ENCODE measurements at places on chromosomes 6 and 20.

GRCh38 chr6:1929931-1930330 is 315.5 kb downstream of the GMDS start:
- no peak for DNase-seq

DNA sequence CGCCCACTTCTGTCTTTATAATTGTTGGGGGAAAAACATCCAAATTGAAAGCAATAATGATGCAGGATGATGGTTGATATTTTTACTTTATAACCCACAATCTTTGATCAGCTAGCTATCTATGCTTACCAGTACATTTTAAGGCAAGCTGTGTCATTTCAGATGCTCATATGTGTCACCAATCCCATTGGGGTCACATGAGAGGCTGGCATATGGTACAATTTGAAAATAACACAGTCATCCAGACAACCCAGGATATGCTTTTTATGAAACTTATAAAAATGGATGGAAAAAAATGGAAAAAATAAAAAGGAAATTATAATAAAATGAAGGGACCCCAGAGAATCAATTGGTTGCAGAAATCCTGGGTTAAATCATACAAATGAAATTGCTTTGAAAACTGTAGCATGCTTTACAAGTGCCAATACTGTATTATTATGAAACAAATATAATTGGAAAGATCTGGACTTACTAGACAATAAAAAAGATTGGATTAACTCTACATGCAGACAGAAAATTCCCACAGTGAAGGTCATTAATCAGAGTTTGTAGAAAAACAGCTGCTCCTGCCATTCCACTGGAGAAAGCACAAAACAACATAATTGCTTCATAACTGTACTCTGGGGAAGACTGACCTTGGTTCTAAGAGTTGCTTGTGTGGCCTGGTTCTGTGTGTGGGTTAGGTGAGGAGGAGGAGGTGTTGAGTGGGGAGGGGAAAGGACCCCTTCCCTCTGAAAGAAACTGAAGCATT is 13.3 kb upstream of the PRIM2 start:
- DNase-seq: no peak

DNA sequence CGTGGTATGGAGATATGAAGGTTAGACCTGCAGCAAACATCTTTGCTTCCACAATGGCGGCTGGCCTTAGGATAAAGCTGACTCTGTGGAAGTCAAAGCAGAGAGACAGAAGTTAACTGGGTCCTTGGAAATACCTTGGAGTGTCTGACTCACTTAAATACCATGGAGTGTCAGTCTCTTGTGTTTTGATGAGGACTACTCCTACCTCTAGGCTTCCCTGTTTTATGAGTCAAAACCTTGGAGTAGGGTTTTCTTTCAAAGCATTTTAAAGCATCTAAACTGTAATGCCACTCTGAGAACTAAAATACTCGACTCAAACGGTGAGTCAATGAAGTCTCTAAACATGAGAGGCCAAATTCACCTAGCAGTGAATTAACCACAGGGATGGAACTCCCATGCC is 329.1 kb downstream of the SAMD5 start:
- no peak for DNase-seq

DNA sequence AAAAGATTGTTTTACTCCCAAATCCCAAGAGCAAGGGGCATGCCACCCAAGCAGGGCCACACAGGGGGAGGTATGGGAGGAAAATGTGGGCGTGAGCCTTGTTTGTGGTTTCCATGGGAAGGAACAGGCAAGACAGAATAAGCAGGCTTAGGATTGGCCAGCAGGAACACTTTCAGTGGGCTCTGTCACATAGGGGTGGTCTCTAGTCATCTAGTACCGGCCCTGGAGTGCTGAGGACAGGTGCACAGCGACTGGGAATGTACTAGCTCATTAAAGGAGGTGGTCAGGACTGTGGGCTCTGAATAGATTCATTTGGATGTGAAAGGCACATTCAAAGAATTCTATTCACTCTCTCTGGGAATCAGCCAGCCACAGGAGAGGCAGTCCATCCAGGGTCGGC is 175.6 kb downstream of the TBC1D7 start:
- DNase-seq: no peak

DNA sequence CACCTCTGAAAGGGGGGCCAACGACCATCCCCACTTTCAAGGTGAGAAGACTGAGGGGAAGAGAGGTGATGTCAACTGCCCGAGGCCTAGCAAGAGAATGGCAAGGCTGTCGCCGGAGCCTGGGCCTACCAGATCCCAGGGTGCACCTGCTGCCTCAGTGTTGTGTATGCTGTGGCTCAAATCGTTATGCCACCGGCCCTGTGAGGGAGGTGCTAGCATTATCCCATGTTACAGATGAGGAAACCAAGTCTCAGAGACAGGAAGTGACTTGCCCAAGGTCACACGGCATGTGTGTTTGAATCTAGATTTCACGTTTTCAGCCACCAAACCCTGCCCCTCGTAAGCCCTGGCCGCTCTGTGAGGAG is 152.5 kb downstream of the CEBPB start:
- no peak for DNase-seq

DNA sequence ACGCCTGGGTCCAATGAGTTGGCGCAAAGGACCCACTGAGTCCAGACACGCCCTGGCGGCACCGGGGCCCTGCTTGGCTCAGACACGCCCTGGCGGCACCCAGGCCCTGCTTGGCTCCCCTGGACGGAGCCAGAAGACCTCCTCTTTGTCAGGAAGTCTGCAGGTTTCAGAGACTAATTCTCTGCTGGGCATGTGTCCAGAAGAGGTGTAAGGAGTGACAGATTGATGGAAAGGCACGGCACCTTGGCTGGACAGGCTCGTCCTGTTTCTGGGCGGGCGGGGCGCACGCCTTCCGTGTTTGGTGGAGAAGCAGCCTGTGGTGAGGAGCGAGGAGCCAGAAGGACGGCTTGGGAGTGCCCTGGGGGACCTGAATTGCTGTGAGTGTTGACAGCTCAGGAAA is 23.1 kb upstream of the DACT2 start:
- no peak for DNase-seq

GRCh38 chr6:162363757-162364156 is 363.8 kb downstream of the PRKN start:
- DNase-seq: no peak

DNA sequence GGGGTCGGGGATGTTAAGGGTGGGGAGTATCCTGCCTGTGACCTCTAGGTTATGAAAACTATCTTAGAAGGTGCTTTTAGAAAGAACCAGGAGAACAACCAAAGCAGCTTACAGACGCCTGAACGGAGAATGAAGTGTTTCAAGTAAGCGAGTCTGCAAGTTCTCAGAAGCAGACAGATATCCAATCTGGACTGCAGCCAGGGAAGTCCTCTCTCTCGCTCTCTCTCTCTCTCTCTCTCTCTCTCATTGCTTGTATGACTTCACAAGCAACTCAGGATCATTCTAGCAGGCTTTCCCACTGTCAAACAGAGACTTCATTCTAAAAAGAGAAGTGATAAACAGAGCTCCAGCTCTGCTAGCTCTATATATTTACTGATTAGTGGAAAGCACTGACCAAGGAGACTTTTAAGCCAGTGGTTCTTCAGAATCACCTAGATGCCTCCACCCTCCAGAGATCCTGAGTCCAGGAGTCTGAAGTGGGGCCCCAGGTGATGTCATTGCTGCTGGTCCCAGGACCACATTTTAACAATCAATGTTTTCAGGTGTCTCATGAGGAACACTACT is 6.0 kb downstream of the TCF21 start:
- DNase-seq: no peak

- DNase-seq: no peak
These were observed 36.0 kb downstream of the ANKS1A start for GRCh38 chr6:34924831-34925625.

- no peak for DNase-seq
These were observed 128.0 kb upstream of the GGTLC1 start for GRCh38 chr20:24116611-24117010.

DNA sequence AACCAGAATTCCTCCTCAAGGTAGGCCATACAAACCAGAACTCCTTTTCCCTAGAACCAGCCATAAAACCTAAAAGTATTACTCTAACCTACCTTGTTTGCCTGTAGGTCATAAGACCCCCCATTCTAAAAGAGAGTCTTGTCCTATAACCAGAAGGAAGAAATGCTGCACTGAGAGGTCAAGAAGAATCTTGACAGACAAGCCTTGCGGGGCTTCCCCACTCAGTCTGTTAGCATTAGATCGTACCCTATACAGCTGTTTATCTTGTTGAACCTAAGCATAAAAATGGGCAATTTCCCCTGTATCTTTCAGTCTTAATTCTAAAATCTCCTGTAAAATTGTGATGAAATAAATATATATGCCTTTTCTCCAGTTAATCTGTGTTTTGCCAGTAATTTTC is 52.3 kb upstream of the HFE start:
- DNase-seq: no peak

DNA sequence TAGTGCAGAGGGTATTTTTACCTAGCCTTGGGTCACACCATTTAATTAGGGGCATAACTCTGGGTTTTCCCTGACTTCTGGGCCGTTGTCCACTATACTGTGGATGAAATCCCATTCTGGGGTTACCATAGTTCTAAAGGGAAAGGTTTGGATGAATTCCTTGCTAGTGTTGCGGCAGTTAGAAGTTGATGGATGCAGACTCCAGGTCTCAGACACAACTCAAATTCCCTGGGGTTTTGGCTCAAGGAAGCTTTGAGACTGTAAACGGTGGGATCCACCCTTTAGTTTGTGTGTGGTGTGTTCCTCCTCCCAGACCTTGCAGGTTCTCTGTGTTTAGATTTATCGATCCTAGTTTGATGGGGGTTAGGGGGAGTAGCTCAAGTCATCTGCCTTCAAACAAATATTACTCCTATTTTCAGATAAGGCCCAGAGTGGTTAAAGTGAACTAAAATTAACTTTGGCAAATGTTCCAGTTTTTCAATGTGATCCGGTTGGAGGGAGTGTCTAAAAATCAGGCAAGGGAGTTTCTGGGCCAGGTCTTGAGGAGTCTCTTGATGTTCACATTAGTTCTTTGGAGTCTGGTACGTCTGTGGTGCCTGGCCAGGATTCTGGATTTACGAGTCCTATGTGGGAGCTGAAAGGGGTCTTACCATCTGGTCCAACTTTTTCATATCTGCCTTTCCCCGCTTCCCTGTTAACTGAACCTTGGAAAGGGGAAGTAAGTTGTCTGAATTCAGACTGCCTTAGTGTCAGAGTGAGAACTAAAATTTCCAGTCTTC is 1.5 kb downstream of the RALY start:
- no peak for DNase-seq

DNA sequence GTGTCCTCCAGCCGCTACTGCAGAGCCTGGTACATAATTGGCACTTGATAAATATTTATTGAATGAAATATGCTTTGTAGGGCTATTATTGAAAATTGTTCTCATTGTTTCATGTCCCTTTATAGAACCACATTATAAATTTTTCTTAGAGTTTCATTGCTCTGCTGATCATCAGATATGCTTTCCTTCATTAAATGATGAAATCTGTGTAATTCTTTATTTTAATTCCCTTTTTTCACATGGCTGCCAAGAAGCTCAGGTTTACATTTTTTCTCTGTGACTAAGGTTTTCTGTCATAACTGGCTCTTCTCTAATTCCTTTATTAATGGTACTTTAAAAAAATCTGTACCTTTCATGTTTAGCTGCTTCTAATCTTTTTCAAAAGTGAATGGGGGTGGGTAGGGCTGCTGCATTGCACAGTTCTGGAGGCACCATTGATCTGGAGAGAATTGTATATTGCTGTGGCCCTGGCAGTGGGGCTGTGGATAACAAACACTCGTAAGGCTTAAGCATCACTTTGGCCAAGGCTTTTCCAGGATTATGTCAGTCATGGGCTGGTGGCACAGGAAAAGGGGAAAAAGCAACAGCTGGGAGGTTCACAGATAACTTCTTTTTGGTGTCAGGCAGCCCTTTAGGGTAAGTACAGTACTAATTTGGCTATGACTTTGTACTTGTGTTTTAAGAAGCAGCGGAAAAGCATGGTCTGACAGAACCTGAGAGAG is 43.8 kb downstream of the ARFGEF2 start:
- DNase-seq: no peak

GRCh38 chr6:22756365-22756764 is 187.0 kb downstream of the HDGFL1 start:
- DNase-seq: no peak

DNA sequence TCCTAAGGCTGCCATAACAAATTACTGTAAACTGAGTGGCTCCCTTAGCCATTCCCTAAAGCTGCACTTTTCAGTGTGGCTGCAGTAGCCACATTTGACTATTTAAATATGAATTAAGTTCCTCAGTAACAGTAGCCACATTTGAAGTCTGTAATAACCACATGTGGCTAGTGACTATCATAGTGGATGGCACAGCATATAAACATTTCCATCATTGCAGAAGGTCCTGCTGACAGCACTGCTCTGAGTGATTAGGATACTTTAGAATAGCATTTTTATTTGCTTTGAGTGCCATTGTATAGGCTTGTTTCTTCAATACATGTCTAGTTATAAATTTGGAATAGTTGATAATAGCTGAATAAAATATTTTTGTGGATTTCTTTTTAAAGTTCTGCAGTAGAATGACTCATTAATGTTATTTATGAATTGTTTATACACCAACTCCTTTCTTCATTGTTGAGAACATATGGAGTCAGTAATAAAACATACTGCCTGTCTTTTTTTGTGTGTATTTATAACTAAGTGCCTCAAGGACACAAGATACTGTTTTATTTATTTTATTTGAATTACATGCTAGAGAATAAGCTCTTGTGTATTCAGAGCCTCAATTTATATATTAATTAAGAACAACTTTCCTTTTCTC is 217.2 kb downstream of the CDKAL1 start:
- no peak for DNase-seq

DNA sequence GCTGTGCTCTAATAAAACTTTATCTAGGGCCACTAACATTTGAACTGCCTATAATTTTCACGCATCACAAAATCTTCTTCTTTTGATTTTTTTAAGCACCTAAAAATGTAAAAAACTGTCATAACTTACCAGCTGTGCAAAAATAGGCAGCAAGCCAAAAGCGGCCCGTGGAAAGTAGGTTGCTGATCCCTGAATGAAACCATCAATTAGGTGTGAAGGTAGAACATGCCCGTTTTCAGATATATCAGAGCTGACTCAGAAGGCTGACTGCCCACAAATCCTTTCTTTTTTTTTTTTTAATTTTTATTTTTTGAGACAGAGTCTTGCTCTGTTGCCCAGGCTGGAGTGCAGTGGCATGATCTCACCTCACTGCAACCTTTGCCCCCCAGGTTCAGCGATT is 4.9 kb upstream of the IPCEF1 start:
- DNase-seq: no peak

DNA sequence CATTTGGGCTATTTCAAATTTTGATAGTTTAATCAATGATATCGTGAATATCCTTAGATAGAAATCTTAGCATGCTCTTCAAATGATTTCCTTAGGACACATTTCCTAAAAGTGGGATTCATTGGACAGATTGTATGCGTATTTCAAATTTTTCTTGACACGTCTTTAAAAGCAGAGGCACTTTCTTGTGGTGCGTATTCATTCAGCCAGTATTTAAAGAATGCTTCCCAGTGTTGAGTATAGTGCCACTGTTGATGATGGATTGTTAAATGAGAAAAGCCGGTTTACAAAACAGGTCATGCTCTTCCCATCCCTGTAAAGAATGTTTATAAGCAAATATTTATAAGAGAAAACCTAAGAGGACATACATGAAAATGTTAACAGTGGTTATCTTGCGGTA is 15.1 kb upstream of the NOL7 start:
- no peak for DNase-seq
